ENCODE measurements at places on chromosomes 6 and 20. TPM values are rescaled to one million over a fixed set of nuclear protein-coding genes. Genes with fewer than 3 reads are reported as not detected.

GRCh38 chr6:4879741-4880275, 103.6 kb downstream of the CDYL start:
- no peak for DNase-seq
- no peaks in the 10 kb centered on the region for H3K36me3 ChIP-seq
- H3K27me3 ChIP-seq: no peaks in the 10 kb centered on the region
- no peak overlapping the region for H3K27ac ChIP-seq
- H3K4me1 ChIP-seq: peaks cover 22% of the 10 kb centered on the region

- DNase-seq: no peak
- H3K36me3 ChIP-seq: peaks cover 7% of the 10 kb centered on the region
- no peaks in the 10 kb centered on the region for H3K27me3 ChIP-seq
- H3K4me3 ChIP-seq: no peak overlapping the region
Measured at GRCh38 chr6:137206577-137206976, 12.6 kb downstream of the IFNGR1 start.

The CGA gene
- 0.39 TPM for polyA plus RNA-seq

DNA sequence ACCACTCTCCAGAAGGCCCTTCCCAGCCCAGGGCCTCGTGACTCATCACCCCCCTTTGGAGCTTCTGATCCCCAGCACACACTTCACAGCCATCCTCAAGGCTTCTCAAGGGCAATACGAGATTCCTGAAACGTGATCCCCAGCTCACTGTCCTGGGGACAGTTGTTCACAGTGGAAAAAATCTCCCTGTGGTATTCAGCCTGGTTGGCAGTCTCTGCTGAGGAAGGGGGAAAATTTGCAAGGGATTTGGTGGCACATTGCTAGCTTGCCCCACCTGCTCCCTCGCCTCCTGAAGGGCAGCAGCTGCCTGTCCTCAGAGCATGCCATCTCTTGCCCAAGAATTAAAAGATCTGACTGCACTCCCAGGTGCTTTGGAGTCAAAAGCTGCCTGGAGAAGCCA, 20.7 kb upstream of the PKHD1 start:
- H3K4me3 ChIP-seq: no peak overlapping the region
- no peaks in the 10 kb centered on the region for H3K36me3 ChIP-seq
- no peaks in the 10 kb centered on the region for H3K4me1 ChIP-seq

- no peak for DNase-seq
- H3K36me3 ChIP-seq: peaks cover 12% of the 10 kb centered on the region
- H3K27me3 ChIP-seq: no peaks in the 10 kb centered on the region
- H3K4me3 ChIP-seq: no peak overlapping the region
- no peaks in the 10 kb centered on the region for H3K4me1 ChIP-seq
Measured at GRCh38 chr6:161066511-161066910, 74.9 kb downstream of the MAP3K4 start.

DNA sequence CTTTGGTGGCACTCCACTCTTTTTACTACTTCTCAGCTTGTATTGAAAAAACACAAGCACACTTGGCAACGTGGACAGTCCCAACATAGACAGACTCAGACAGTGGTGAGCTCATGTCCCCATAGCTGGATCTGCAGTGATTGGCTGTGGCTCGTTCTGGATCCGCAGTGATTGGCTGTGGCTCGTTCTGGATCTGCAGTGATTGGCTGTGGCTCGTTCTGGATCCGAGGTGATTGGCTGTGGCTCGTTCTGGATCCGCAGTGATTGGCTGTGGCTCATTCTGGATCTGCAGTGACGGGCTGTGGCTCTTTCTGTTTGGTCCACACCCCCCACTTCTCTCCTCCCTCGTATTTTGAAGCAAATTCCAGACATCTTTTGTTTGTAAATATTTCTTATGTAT, 28.0 kb downstream of the OSBPL2 start:
- H3K4me3 ChIP-seq: no peak overlapping the region
- DNase-seq: no peak
- no peaks in the 10 kb centered on the region for H3K4me1 ChIP-seq

The AGER gene
- 68.2 TPM for polyA plus RNA-seq

The COL19A1 gene
- polyA plus RNA-seq: 0.69 TPM

DNA sequence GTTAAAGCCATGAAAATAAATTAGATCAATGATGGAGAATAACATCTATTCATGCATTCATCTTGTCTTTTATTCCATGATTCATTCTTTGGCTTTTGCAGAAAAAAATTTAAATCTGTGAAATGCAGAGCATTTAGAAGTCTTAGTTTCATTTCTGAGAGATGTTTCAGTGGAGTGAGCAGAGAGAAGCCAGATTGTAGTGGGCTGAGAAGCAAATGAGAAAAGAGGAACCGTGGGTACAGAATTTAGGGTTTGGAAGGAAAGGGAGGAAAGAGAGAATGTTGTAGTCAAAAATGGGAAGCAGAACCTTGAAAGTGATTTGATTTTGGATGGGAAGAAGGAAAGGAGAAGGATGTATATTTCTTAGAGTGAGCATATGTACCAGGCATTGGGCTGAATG, 260.3 kb upstream of the MAN1A1 start:
- H3K27me3 ChIP-seq: no peaks in the 10 kb centered on the region
- no peak overlapping the region for H3K4me3 ChIP-seq

DNA sequence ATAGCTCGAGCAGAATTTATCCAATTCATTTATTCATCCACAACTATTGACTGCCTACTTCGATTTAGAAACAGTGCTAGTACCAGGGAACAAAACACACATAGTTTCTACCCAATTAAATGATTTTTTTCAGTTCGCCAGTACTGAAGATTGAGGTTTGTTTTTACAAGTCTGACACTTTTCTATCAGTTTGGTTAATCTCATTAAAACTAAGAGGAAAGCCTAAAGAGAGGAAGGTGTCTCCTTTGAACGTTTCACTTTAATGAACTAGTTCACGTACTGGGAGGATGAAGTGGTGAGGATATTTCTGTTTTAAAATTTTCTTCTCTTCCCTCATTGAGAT, 570 bp upstream of the ANKS1A start:
- H3K27ac ChIP-seq: peak overlapping the region; percentile 90
- H3K27me3 ChIP-seq: no peaks in the 10 kb centered on the region
- peak overlapping the region; percentile 85 for H3K4me3 ChIP-seq
- no peak for DNase-seq

DNA sequence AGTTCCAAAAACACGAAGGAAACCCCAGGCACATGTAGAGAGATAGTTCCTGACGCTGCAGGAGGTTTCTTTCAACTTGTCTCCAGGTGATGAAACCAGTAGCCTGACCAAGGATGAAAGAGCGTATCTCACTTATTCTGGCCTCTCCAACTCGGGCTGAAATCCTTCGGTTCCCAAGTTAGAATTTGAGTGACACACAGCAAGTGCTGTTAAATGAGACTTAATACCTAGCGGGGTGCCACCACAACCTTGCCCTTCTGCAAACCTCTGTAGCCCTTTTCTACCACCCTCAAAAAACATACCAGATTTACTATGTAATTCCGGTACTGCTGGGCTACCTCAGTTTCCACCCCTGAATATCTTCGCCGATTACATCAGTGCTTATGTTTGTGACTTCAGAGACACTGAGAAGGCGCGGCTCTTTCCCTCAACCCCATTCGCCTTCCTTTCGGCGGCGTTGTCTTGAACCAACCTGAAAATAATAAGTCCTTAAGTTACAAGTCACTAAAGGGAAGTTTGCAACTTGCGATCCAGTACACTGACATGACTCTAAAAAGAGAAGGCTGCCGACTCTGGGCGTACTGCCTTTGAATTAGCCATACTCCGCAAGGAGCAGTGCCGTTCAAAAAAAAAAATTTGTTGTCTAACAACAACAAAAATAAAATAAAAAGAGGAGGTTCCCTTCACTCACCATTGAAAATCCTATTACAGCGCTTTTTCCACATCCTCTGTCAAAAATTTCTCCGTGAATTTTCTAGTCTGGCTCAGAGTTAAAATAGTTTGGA, 194.9 kb upstream of the ZNF184 start:
- H3K27me3 ChIP-seq: peaks cover 61% of the 10 kb centered on the region
- no peaks in the 10 kb centered on the region for H3K36me3 ChIP-seq
- no peak for DNase-seq
- H3K4me3 ChIP-seq: no peak overlapping the region
- H3K27ac ChIP-seq: no peak overlapping the region

GRCh38 chr6:159252955-159253508, 83.8 kb downstream of the FNDC1 start:
- DNase-seq: no peak
- H3K27ac ChIP-seq: no peak overlapping the region
- H3K4me3 ChIP-seq: no peak overlapping the region
- H3K36me3 ChIP-seq: no peaks in the 10 kb centered on the region

The TMEM244 gene
- polyA plus RNA-seq: not detected

GRCh38 chr6:107711412-107712236, 112.5 kb downstream of the SCML4 start:
- no peaks in the 10 kb centered on the region for H3K36me3 ChIP-seq
- no peak for DNase-seq
- no peak overlapping the region for H3K27ac ChIP-seq

- H3K27me3 ChIP-seq: no peaks in the 10 kb centered on the region
- no peak overlapping the region for H3K4me3 ChIP-seq
- no peaks in the 10 kb centered on the region for H3K36me3 ChIP-seq
- H3K27ac ChIP-seq: no peak overlapping the region
- DNase-seq: no peak
- H3K4me1 ChIP-seq: no peaks in the 10 kb centered on the region
Measured at GRCh38 chr6:122184401-122184827, 215.0 kb upstream of the HSF2 start.

The SMOC2 gene
- 10.2 TPM for polyA plus RNA-seq
